ENCODE measurements at places on chromosomes 13 and 19. TPM values are rescaled to one million over a fixed set of nuclear protein-coding genes. Genes with fewer than 3 reads are reported as not detected.

- no peak overlapping the region for H3K27ac ChIP-seq
- H3K36me3 ChIP-seq, result no peaks in the 10 kb centered on the region
- no peak for DNase-seq
- no peaks in the 10 kb centered on the region for H3K4me1 ChIP-seq
Measured at GRCh38 chr19:36101550-36102327, 9.2 kb upstream of the OVOL3 start.

DNA sequence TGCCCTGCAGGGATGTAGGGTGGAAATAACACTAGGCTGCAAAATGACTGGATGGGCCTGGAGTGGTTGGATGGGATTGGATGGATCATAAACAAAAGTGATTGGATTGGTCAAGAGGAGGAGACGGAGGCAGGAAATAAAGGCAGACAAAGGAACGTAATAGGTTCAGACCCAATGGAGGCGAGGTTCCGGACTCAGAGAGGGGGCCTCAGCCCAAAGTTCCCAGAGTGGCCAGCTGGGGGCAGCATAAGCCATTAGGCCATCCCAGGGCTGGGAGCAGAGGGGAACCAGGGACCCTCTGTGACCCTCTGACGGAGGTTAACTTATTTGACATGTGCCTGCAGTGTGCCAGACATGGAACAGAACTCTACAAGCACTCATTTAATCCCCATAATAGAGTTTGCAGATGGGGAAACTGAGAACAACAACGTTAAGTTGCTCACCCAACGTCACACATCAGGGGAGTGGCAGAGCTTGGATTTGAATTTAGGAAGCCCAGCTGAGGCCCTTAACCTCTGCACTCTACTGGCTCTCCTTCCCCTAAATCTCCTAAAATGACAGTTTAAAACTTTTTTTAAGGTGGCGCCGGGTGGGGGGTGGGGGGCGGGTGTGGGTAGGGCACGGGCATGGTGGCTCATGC, 15.3 kb upstream of the MAP1S start:
- no peak overlapping the region for H3K27ac ChIP-seq
- no peak for DNase-seq
- H3K27me3 ChIP-seq, result peaks cover 21% of the 10 kb centered on the region

- no peak within 1 kb of the TSS for H3K27ac ChIP-seq
- H3K36me3 ChIP-seq, result no peaks in the 10 kb centered on the region
- H3K4me1 ChIP-seq, result peaks cover 11% of the 10 kb centered on the region
- H3K4me3 ChIP-seq, result no peak within 1 kb of the TSS
- DNase-seq, result no peak
Measured at GRCh38 chr19:17405250-17406045, at the start of gene BST2. Gene BST2, minus strand, starts transcription at chr19:17405630. Its CDS starts 55 bp downstream, at chr19:17405575.

- no peaks in the 10 kb centered on the region for H3K36me3 ChIP-seq
- H3K4me1 ChIP-seq, result peaks cover 7% of the 10 kb centered on the region
- H3K27ac ChIP-seq, result peak overlapping the region; percentile 16
- no peaks in the 10 kb centered on the region for H3K27me3 ChIP-seq
Measured at GRCh38 chr19:36051236-36051635, 2.8 kb downstream of the THAP8 start.

DNA sequence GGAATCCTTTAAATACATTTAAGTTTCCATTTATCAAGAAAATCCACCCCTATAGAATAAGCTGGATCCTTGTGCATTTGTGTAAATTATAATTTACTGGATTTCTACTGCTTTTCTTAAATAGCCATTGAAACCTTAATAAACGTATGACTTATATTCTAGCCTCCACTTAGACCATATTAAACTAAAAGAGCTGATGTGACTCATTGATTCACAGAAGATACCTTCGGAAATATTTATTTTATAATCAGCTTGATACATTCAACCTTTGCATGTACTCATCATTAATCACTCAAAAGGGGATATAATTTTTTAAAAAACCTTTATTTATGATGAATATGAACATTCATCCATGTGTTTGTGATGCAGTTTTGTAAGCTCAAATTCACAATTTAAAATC, 136.3 kb downstream of the SPRY2 start:
- peaks cover 5% of the 10 kb centered on the region for H3K4me1 ChIP-seq
- no peaks in the 10 kb centered on the region for H3K27me3 ChIP-seq
- H3K36me3 ChIP-seq, result no peaks in the 10 kb centered on the region
- DNase-seq, result no peak
- no peak overlapping the region for H3K27ac ChIP-seq

DNA sequence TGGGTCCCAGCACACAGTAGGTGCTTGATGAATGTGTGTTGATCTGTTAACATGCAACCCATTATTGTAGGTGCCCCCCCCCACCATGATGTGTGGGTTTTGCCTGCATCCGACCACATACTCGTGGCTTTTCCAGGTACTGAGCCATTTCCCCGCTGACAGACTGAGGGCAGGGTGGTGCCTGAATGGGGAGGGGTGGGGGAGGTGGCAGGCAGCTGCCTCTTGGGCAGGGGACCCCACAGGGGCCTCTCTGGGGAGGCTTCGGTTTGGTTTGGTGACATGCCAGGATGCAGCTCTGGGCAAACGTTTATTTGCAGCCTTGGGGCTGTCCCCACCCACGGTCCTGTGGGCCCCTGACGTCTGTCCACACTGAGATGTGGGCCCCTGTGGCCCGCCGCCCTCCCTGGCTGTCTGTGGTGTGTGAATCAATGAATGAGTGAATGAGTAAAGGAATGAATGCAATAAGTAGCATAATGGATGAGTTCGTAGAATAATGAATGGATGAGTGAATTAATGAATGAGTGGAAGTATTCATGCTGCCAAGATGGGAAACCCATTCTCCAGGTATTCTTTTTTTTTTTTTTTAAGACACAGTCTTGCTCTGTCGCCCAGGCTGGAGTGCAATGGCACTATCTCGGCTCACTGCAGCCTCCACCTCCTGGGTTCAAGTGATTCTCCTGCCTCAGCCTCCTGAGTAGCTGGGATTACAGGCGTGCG, 9.0 kb upstream of the JUND start:
- H3K36me3 ChIP-seq, result no peaks in the 10 kb centered on the region
- peaks cover 34% of the 10 kb centered on the region for H3K4me1 ChIP-seq

- no peaks in the 10 kb centered on the region for H3K27me3 ChIP-seq
- no peak overlapping the region for H3K27ac ChIP-seq
- H3K36me3 ChIP-seq, result no peaks in the 10 kb centered on the region
- no peak for DNase-seq
Measured at GRCh38 chr19:56725829-56726424, 54.4 kb upstream of the ZNF835 start.

The GJB2 gene
- total RNA-seq, result 17.0 TPM

The ZNF468 gene
- total RNA-seq, result 32.4 TPM

The ZNF221 gene
- total RNA-seq, result 12.2 TPM

The ANGPTL8 gene
- total RNA-seq, result not detected

The TNNI3 gene
- 2.1 TPM for total RNA-seq

The OR7A17 gene
- not detected for total RNA-seq
